ENCODE measurements at places on chromosomes 2 and 18.

- DNase-seq, result no peak
These were observed 95.0 kb upstream of the STK17B start for GRCh38 chr2:196266351-196266750.

GRCh38 chr2:225842939-225843338, 443.4 kb downstream of the NYAP2 start:
- no peak for DNase-seq

DNA sequence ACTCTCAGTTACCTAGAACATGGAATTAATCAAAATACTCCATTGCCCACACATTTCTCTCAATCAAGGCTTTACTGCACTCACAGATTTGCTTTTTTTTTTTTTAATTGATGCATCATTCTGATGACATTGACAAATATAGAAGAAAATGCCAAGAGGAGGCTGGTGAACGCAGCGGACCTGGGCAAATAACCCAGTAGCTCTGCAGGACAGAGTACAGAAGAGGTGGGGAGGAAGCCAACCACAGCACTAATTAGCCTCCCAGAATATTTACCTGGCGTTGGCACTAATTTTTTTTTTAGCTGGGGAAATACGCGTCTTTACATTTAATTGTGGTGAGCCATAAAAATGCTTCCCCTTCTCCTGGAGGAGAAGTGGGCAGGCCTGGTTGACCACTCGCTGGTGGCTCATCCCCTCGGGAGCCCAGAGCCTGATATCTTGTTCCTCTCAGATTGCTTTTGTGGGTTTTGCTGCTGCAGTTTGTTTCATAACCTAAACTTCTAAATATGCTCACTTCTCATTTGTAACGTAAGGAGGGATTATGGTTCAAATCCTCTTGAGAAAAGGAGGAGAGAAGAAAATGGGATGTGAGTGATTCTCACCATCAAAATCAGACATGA, 165.8 kb upstream of the EPB41L3 start:
- DNase-seq, result no peak

DNA sequence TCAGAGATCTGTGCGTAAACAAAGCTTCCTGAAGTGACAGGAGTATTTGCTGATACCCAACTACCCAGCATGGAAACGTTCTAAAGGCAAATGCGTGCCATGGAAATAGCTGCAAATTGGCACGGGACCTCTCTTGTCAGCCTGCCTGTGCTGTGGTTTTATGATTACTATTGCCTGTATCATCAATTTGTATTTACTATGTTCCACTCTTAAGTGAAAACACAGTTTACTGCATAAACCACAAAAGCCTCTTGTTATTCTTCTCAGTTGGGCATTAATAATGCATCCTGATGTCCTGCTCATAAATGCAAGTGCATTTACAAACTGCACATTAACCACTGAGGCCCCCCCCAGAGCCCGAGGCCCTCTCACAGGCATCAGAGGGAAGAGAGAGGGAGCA, 196.6 kb upstream of the SLC35G4 start:
- no peak for DNase-seq

DNA sequence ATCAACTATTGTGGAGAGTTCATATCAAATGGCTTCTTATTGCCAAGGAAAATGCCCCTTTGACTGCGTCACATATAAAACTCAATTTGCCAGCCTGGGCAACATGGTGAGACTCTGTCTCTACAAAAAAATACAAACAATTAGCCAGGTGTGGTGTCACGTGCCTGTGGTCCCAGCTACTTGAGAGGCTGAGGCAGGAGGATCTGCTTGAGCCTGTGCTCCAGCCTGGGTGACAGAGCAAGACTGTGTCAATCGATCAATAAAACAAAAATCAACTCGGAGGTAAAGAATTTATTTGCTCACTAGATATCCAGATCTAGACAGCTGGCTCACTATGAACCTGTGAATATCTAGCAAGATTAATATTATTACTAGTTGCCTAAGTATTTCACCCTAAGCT, 1.7 kb upstream of the ZCCHC2 start:
- no peak for DNase-seq

DNA sequence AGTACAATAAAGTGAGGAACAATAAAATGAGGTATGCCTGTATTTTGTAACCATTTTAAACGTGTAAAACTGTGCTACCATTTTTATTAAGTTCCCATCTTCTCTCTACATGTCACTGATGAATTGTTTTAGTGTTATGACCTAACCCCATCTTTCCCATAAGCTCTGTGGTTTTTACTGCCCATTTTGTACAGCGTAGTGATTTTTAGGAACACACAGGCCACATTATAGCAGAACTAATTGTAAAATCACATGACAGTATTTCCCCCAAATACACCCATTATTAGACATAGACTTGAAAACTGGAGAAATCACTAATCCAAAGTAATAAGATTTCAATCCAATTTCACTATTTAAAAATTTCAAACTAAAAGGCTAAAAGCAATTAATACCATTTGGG, 130.7 kb downstream of the TMEM247 start:
- no peak for DNase-seq

DNA sequence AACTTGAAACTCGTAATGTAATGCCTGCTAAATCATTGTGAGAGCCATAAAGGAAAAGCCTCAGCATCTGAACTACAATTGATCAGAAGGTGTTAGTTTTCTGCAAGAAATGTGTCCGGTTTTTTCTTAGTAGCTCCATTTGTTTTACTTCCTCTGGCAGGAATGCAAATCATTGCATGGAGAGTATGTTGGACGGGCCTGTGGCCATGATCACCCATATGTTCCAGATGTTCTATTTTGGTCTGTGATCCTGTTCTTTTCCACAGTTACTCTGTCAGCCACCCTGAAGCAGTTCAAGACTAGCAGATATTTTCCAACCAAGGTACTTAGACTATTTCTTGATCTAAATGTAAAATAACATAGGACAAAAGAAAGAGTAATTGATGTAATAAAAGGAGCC, 126.6 kb downstream of the DPP4 start:
- DNase-seq, result no peak

DNA sequence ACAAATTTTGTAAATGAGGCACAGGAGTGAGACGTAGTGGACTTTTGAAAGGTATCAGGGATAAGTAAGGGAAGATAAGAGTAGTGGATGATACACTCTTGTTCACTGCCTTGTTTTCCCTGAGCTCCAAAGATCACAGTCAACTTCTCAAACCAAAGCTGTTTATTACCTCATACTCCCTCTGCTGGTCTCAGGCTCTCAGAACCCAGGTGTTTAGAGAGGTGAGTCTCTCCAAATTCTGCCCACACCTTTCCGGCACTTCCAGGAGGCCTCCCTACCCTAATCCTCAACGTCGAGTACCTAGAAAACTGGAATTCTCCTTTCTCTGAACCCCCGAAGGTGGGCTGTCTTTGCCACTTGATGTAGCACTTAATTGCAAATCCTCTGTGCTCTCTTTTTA, 621.1 kb downstream of the BCL11A start:
- DNase-seq, result no peak

DNA sequence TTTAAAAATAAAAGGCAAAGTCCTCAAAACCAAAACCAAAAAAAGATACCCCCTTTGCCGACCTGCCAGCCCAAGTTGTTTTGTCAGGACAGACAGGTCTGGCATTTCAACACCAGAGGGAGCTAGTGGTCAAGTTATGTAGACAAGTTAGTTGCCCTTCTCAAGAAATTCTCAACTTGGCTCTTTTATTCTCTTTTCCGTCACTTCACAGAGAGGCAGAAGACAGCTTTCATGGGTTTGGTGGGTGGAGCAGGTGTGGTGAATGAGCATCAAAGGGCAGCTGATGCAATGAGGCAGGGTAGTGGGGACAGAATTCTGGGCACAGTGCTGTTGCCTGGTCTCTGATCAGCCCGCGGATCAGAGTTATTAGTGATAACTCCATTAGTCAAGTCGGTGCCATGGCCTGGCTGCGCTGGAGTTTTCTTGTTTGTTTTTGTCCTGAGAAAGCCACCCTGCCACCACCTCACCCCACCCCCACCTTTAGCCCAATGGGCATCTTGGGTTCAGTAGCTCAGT, 303.7 kb upstream of the EPAS1 start:
- peak; percentile 18 for DNase-seq

DNA sequence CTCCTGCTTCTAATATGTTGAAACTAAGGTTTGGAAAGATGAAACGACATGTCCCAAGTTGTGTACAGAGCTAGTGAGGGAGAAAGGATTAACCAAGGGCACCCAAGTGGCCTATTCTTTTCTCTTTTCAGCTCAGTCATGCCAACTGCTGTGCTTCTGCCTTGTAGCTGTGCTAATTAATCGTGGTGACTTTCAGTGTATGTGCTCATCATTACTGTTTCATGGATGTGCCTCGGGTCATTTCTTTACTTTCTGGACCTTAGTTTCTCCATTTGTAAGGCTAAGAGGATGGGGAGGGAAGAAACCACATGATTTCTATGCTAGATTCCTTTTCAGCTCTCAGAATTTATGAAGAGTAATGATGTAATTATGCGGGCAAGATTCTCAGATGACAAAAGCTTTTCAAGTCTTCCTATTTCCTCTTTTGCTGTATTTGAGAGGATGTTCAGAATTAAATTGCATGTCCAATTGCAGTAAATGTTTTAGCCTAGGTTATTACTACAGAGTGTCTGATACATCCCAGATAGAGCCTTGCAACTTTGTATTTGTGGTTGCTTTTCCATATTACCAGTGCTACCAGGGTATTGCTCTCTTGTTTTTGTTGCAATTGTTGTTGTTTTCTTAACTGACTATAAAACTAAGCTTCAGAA, 621.2 kb downstream of the CNTNAP5 start:
- DNase-seq, result no peak

- DNase-seq, result no peak
These were observed 21.4 kb downstream of the ZNF24 start for GRCh38 chr18:35322486-35323458.

DNA sequence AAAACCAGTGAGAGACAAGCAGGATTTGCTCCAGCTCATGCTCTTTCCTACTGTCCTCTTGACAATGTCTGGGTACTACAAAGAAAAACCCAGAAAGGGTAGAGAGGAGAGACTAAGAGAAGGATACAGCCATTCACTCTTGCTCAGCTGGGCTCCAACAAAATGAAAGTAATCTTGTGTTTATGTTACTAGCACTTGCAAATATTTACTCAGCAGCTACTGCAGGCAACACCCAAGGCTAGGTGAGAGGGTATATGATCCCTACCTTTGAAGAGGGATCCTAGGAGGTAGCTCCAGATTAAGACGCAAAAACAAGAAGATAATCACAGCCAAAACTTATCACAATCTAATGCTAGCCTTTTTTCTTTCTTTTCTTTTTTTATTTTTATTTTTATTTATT, 329.6 kb upstream of the ACVR2A start:
- no peak for DNase-seq

GRCh38 chr2:106531676-106532214, 44.6 kb downstream of the CD8B2 start:
- no peak for DNase-seq

DNA sequence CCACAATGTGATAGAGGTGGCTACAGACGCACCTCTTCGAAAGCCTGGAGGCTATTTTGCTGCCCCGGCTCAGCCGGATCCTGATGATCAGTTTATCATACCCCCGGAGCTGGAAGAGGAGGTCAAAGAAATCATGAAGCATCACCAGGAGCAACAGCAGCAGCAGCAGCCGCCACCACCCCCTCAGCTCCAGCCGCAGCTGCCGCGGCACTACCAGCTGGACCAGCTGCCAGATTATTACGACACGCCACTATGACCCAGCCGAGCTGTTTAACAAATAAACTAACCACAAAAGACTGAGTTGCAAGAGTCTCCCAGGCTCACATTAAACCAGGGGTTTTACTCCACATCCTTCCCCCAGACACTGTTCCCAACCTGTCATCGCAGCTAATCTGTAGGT, 263.8 kb downstream of the PHLPP1 start:
- DNase-seq, result peak; percentile 86

- no peak for DNase-seq
These were observed 1107.2 kb downstream of the DPP10 start for GRCh38 chr2:115549611-115550130.

- DNase-seq, result no peak
These were observed 54.6 kb downstream of the INHBB start for GRCh38 chr2:120400551-120400950.

Measured in NCI-H1105 (cell line).